Activated T-cell treated with anti-CD3 and anti-CD28 coated beads, Interleukin-2, amount 50 U/mL, for 24 hours (primary cell): ENCODE measurements at places on chromosomes 13 and 19.

- no peak for DNase-seq
These were observed 336.0 kb downstream of the TBC1D4 start for GRCh38 chr13:75145927-75146326.

GRCh38 chr13:114082849-114083645, 49.4 kb downstream of the RASA3 start:
- no peak for DNase-seq

DNA sequence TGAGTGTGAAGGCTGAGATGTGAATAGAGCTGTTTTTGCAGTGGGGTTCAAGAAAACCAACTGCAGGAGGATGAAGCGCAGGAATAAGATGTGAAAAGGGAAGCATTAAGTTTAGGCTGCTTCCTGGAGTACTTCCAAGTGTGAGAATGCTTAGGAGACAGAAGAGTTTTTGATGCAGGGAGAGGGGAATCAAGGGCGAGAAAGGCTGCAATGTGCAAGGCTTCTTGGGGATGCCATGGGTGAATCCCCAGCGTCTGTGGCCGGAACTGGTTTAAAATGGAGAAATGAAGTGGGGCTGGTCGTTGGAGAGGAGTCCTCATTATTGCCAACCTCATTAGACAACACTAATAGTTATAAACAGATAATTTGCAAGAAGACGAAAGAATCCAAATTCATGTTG, 764.9 kb downstream of the LIG4 start:
- DNase-seq, result no peak

- DNase-seq, result no peak
These were observed 6.6 kb downstream of the CLDN10 start for GRCh38 chr13:95559100-95559499.

GRCh38 chr13:63408331-63409189, 1992.9 kb upstream of the PCDH20 start:
- DNase-seq, result no peak

DNA sequence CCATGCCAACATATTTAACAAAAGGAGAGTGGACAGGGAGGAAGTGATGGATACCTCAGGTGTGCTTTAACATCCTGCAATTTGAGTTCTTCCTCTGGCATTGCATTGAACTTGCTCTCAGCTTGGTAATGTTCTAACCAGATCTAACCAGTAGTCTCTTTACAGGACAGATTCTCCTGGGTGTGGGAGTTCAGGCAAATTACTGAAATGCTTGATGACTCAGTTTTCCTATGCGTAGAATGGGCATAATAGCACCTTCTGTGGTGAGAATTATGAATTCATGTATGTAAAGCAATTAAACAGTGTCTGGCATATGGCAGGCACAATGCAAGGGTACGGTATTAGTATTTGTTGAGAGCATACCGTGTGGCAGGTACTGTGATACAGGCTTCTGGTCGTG, 3.6 kb downstream of the AKAP11 start:
- DNase-seq, result no peak

GRCh38 chr19:47765523-47766358, 12.8 kb upstream of the SELENOW start:
- DNase-seq, result peak; percentile 67

DNA sequence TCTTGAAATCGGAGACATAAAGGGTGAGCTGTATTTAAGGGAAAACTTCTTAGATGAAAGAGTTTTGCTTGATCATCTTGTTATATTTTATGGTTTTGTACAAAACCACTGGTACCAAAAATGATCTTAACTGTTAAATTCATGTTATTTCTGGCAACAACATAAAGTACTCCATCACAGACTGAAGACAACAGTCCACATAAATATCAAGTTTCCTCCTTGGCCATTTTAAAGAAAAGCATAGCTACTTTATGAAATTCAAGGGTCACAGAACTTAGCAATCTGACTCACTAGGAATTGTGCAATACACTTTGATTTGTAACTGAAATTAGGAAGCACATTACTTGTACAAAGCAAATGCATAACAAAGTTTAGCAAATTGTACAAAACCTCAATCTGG, 66.3 kb downstream of the TBC1D4 start:
- DNase-seq, result no peak

GRCh38 chr13:114310956-114311355, 3.3 kb upstream of the CHAMP1 start:
- no peak for DNase-seq

DNA sequence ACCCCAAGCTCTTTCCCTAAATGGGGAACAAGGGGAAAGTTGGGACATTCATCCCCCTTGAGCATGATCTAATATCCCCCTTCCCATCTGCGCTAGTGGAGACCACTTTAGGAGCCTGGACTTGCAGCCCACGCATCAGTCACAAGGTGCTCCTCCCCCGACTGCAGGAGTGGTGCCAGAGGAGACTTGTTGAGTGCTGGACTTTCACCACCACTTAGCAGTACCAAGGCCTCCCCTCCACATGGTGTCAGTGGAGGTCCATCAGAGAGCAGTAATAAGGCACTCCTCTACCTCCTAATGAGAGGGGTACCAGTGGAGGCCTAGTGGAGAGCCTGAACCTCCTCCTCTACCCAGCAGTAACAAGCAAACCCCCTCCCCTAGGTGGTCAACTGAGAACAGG, 22.5 kb downstream of the CAB39L start:
- DNase-seq, result peak; percentile 34

GRCh38 chr13:24168979-24169378, 8.5 kb downstream of the SPATA13 start:
- DNase-seq, result no peak

DNA sequence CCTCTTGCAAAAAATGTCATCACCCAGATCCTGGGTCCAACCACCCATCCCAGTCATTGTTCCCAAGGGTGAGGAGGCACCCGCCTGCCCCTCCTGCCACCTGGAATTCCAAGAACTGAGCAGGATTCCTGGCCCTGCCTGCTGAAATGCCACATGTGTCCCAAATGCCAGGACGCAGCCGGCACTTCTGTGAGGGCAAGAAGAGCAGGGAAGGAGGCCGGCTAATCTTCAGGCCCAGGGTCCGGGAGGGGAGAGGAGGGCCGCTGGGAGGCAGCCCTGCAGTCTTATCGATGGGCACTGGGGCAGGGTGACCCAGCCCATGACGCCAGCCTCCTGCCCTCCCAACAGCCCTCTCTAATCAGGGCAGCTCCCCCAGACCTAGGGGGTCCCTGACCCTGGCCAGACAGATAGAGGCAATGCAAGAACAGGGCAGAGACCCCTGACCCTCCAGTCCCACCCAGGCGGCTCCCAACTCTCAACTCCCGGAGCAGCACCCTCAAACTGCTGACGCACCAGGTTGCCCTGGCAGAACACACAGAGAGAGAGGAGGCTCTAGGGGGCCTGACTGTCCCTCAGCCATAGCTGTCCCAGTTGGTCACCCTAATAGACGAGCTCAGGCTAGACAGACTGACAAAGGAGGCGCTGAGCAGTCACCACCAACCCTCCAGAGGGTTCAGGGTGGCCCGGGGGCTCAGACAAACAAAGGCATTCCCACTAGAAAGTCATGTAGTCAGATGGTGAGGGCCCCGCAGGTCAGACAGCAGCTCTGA, 1.5 kb downstream of the MFSD12 start:
- no peak for DNase-seq

GRCh38 chr13:52955472-52955874, 73.1 kb upstream of the OLFM4 start:
- DNase-seq, result no peak

- no peak for DNase-seq
These were observed 7.7 kb downstream of the DGKH start for GRCh38 chr13:42056146-42056545.

- no peak for DNase-seq
These were observed 294.7 kb downstream of the NALCN start for GRCh38 chr13:101121608-101122007.

- DNase-seq, result no peak
These were observed 156.2 kb downstream of the SIPA1L3 start for GRCh38 chr19:38062959-38063761.
